ENCODE measurements at places on chromosomes 5 and 9. TPM values are rescaled to one million over a fixed set of nuclear protein-coding genes. Genes with fewer than 3 reads are reported as not detected.

IL7R gene
- 0.98 TPM for total RNA-seq

ZNF367 gene
- 13.2 TPM for total RNA-seq

RALGPS1 gene
- 2.6 TPM for total RNA-seq

PIP5KL1 gene
- 3.7 TPM for total RNA-seq

ACTBL2 gene
- not detected for total RNA-seq

All from K562 (cell line).